Kidney tubule cell (primary cell): ENCODE measurements at places on chromosomes 1 and 21.
A peak's percentile ranks its signal among the peaks of the same experiment; 100 is the strongest.

GRCh38 chr1:161071886-161072371, 2.2 kb upstream of the ARHGAP30 start:
- peak; percentile 54 for DNase-seq

DNA sequence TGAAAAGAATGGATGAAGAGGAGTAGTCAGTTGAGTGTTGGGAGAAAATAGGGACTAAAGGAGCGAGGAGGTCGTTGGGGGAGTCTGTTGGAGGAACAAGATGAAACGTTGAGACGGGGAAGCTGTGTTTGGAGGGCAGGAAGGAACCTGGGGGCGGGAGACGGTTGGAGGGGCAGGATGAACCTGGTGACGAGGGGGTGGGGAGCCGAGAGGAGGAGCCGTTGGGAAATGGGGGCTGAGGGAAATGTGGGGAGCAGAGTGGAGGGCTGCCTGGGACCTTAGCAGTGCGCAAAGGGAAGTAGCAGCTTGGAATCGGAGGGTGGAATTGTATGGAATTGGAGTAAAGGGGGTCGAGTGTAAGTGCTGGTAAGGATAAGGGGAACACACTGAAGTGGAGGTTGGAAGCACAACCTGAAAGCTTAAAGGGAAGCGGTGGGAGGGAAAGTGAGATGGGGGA, 630 bp downstream of the MTF2 start:
- DNase-seq = peak; percentile 29

DNA sequence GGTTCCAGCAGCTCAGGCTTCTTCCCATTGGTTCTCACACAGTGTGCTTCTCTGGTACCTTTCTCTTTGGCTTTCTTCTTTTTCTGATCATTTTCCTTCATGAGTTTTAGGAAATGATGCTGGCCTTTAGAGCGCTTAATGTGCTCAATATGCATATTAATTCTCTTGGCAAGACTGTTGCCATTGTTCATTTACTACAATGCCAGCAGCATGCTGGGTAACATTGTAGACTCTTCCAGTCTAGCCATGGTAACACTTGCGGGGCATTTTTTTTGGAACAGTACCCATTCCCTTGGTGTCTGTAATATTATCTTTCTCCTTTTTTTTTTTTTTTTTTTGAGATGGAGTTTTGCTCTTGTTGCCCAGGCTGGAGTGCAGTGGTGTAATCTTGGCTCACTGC, 21.7 kb downstream of the UBE4B start:
- DNase-seq = no peak

GRCh38 chr1:51636764-51637522, 20.1 kb downstream of the OSBPL9 start:
- DNase-seq = peak; percentile 94

DNA sequence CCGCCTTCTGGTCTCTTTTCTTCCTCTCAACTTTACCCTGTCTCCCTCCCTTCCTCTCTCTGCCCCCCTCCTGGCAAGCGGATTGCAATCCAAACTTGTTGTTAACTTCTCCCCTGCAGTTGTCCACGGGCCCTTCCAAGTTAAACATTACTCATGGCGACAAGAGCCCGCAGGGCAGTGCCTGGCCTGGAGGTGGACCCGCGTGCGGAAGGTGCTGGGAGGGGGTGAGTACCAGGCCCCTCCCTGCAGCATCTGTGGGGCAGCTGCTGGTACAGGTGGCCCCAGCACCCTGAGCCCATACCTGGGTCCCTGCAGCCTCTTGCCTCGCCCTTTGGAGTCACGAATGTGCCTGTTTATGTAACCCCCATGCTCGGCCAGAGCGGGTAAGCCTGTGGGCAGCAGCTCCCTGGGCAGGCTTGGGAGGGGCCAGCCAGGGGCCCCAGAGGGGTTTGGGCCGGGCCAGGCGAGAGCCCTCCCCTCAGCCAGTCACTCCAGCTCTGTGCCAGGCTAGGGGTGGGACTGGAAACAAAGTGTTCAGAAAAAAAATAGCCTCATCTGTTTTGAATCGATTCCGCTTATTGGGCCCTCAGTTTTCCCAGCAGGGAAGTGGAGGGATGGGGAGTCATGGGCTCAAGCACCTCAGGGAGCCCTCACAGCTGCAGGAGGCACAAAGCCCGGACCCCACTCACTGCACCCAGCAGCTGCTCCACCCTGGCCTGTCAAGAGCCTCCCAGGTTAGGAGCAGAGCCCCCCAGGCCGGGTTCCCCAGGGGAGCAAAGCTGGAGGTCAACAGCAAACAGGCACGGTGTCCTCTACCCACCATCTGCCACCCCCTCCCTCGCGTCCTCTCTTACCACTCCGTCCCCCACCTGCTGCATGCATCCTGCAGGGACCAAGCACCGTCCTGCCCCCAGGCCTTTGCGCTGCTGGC, 14.0 kb upstream of the FAAP20 start:
- DNase-seq = peak; percentile 88
